ENCODE measurements at places on chromosomes 3 and 15.

- no peak for DNase-seq
Measured at GRCh38 chr3:78049521-78049920, 1009.6 kb downstream of the ROBO2 start.

DNA sequence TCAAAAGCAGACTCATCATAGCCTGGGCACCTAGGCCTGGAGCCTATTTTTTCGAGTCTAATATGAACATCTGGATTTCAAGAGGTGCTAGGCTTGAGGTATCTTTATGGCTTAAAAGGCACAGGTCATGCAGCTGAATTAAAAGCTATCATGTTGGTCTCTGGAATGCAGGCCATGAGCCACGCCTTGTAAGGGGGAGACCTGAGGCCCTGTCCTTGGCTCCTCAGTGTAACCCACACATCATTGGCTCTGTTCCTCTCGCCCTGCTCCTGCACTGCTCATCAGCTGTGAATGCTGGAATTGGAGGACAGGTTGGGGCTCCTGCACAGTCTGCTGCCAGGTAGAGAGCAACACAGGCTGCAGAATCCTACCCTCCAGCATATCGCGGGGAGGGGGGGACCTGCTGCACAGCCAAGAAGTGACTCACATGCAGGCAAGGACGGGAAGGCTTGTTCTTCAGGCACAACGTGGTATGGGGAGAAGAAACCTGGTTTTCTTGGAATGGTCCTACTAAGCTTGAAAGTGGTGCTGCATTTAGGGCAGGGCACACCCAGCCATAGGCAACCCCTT, 146.0 kb downstream of the CHST2 start:
- no peak for DNase-seq

DNA sequence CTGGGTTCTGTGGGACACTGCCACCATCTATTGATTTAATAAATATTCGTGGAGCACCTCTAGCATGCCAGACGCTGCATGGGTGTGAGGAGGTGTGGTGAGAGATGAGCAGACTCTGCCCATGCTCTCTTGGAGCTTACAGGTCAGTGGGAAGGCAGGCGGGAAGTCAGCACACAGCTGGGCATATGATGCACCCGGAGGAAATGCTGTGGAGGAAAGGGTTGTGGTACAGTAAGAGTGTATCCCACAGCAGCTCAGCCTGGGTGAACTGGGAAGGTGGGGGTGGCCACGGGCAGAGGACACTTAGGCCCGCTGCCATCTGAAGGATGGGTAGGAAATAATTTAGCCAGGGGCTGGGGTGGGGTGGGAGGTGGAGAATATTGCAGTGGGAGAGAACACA, 392.1 kb downstream of the CACNA2D3 start:
- DNase-seq = no peak

DNA sequence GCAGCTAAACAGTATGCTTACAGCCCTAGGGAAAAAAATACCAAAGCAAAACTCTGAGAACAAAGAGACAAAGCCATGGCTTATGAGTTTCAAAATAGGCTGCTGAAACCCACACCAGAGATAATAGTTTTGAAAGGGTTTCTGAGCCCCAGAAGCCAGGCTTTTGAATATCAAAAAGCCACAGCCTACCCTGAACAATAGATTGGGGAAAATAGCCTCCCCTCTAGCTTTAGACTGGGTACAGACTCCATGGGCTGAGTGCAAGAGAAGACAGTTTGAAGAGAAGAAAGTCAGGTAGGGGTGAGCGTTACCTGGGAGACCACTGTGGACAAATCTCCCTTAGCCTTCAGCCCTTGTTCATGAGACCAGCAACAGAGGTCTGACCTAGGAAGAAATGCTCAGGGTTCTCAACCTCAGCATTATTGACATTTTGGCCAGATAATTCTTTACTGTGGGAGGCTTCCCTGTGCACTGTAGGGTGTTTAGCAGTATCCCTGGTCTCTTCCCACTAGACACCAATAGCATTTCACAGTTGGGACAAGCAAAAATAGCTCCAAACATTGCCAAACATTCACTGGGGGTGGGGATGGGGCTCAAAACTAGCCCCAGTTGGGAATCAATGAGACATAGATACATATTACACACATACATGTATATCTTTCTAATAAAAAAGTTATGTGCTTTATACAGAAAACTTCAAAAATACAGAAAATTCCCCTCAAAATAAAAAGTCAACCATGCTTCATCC, 11.6 kb upstream of the TAFA4 start:
- no peak for DNase-seq

GRCh38 chr3:89300981-89301380, 193.6 kb downstream of the EPHA3 start:
- no peak for DNase-seq

DNA sequence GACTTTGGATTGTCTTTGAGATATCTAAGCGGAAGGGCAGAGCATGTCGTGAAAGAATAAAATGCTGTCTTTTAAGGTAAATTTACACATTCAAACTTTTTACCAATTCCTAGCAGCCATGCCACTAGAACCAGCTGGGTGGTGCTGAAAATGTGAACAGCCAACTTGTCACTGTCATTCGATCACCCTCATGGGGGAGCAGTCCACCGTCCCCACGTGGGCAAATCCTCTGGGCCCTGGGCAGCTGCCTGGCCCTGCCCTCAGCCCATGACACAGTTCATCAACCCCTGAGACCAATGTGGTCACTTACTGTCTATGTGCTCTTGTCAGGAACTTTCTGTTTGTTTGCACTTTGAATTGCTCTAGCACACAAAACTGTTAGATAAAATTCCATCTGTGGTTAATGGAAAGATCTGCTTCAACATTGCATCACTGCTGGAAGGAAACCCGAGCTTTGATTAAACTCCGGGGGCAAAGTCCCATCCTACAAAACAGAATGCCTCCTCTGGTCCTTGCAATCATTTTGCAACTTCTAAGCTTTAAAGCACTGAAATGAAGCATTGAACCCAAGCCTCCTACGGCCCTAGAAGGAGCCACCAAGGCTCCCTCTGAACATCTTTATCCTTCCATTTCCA, 50.1 kb downstream of the PCSK6 start:
- no peak for DNase-seq

DNA sequence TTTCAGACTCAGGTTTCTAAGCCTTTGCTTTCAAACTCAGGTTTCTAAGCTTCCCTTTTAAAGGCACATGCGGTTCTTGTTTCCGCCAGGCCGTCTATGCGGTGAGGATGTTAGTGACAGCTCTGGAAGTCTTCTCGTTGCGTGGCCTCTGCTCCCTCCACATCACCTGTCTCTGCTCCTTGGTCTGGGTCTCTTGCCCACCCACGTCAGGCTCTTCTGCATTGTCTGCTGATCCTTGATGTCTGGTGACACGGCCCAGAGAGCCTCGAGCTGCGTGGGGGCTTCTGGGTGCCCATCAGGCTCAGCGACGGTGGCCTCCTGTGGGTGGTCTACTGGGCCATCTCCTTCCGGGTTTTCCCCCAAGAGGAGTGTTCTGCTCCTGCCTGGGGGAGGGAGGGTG, 30.5 kb downstream of the KLF13 start:
- no peak for DNase-seq

DNA sequence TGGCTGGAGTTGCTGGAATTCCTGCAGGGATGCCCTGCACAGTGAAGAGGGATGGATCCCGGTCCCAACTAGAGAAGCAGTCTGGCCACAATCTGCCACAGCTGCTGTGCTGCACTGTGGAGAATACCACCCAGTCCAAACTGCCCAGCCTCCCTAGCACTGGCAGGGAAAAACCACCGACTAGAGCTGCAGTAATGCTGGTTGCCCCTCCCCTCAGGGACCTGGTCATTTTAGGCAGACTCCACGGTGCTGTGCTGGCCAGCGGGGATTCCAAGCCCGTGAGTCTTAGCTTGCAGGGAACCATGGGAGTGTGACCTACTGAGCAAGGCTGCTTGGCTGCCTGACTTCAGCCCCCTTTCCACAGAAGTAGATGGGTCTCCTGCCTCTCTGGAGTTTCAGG, 478.0 kb upstream of the ATP11B start:
- no peak for DNase-seq

GRCh38 chr15:25236861-25237155, 202.0 kb downstream of the UBE3A start:
- DNase-seq = no peak

GRCh38 chr3:108976058-108976457, 22.4 kb upstream of the GUCA1C start:
- no peak for DNase-seq

GRCh38 chr3:187929112-187929816, 184.0 kb upstream of the BCL6 start:
- DNase-seq = no peak

- DNase-seq = no peak
Measured at GRCh38 chr3:129549006-129549800, 6.2 kb downstream of the H1-8 start.

- no peak for DNase-seq
Measured at GRCh38 chr3:44805960-44806359, 44.4 kb downstream of the KIF15 start.

- DNase-seq = no peak
Measured at GRCh38 chr3:42529468-42529867, 27.0 kb downstream of the VIPR1 start.

GRCh38 chr3:128794067-128794768, 68.2 kb downstream of the RAB7A start:
- no peak for DNase-seq

- no peak for DNase-seq
Measured at GRCh38 chr3:66425032-66425431, 75.8 kb downstream of the LRIG1 start.

DNA sequence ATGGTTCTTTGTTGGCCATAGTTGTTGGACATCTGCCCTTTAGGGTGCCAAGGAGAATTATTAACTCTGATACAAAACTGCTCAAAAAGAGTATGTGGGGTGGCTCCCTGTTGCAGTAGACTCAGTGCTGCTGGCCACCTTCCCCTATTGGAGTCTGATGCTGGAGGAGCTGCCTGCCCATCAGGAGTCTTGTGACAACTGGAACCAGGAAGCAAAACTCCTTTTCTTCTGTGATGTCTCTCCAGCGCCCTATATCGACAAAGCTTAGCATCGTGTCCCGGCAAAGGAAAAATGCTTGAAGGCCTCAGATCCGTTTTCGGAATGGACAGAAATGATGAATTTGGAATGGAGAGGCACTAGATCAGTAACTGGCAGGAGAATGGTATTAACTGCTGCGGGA, 23.5 kb downstream of the PAK2 start:
- no peak for DNase-seq

- DNase-seq = no peak
Measured at GRCh38 chr3:39485547-39485946, 18.1 kb downstream of the MOBP start.

GRCh38 chr3:165553371-165553770, 283.9 kb downstream of the BCHE start:
- DNase-seq = no peak

- no peak for DNase-seq
Measured at GRCh38 chr3:9898467-9899241, 4.0 kb upstream of the IL17RE start.

DNA sequence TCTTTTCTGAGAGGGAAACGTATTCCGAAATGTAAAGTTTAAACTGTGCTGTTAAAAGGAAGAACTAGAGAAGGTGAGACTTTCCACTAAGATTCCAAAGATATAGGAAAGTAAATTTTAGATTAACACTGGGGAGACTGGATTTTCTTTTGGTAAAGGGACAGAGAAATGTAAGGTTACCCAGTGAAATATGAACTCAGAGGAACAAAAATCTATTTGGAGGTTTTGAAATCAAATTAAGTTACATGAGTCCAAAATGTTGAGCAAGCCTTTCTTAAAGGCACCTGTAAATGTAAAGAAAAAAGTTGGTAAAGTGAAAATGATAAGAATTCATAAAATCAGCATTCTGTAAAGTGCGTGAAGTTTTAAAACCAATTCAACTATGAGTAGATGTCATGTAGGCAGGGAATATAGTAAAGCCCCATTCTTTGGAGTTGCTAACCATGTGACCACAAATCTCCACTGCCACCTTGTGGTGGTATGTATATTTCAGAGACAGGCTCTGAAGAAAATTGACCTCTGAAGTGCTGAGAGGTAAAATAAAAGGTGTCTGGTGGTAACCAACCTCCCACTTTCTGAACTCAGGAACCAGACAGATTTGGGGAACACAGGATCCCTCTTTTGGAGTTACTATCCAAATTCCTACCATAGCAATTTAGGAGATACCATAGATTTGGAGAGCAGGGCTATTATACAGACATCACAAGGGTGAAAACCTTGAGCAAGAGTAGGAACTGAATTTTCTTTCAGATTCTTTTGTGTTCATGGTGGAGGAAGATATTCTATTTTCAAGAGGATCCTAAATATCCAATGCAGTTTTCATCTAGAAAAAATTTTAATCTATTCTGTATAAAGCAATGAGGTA, 215.3 kb downstream of the ROBO2 start:
- peak; percentile 18 for DNase-seq

DNA sequence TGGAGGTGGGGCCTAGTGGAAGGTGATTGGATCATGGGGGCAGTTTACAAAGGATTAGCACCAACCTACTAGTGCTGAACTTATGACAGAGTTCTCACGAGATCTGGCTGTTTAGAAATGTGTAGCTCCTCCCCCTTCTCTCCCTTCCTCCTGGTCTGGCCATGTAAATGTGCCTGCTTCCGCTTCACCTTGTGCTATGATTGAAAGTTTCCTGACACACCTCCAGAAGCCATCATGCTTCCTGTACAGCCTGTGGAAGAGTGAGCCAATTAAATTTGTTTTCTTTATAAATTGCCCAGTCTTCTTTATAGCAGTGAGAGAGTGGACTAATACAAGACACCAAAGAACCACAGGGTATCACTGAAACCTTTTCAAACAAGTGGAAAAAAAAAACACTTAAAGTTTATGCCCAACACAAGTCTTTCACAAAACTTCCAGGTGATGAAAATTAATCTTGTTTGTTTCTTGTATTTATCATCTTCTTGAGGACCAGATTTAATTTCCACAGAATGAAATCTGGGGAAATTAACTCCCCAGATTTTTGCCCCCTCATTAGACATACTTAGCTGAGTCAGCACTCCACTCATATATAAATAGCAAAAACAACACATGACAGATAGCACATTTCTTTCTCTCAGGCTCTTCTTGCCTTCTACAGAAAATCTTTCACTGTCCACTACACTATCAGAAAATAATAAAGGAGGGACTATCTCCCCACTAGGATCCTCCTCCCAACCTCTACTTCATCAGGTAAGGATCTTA, 847.2 kb downstream of the TUSC7 start:
- no peak for DNase-seq

DNA sequence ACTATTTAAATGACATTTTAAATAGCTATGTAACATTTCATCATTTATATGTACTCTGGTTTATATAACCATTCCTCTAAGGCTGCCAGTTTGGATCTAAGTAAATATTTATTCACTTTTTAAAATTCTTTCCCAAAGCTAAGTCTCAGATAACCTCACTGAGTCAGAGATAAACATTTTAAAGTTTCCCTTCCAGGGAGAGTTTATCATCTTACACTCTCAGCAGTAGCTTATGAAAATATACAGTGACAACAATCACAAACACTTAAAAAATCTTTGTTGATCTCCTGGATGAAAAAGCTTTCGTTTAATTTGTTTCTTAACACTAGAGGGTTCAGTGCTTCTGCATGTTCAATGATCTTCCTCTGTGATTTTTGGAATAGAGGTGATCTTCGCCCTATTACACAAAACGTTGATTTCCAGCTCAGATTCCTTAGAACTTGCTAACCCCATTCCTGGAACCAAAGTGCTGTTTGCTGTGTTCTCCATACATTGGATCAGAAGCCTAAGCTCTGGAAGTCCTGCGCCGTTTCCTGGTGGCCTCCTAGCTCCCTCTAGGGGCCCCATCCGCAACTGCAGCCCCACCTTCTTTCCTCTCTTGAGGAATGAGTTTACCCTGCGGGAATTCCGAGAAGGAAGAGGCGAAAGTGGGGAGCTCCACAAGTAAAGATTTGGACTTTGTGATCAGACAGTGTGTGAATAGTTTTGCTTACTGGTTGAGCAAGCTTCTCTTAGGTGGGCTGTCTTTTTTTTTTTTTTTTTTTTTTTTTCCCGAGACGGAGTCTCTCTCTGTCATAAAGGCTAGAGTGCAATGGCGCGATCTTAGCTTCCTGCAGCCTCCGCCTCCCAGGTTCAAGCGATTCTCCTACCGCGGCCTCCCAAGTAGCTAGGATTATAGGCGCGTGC, 29.3 kb upstream of the SACM1L start:
- peak; percentile 60 for DNase-seq

Measured in brain pericyte (primary cell).